ENCODE measurements at places on chromosomes 2 and 18. TPM values are rescaled to one million over a fixed set of nuclear protein-coding genes. Genes with fewer than 3 reads are reported as not detected.

DNA sequence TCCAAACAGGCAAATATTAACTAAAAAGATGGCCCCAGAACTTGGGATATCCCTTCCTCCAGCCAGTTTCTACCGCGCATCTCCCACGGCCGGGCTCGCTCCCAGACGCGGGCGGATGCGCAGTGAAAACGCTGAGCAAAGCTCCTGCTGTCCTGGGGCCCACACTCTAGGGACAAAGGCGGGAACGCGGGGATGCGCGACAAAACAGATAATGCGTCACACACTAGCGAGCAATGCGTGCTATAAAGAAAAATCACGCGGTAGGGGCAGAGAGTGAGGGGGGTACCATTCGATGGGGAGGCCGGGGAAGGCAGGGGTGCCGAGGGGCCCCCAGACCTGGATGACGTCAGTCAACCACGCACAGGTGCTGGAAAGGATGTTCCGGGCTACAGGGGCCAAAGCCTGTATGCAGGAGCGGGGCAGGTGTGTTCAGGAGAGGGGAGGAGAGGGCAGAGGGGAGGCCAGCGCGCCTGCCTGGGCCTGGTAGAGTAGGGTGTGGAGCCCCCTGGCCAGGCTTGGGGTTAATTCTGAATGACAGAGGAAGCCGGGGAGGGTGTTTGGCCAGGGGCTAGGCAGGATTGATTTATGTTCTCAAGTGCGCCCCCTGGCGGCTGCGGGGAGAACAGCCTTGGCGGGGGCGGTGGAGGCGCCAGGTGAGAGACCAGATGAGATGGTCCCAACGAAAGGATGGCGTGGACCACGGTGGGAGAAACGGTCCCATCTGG is 14.9 kb upstream of the ITM2C start:
- H3K36me3 ChIP-seq = no peaks in the 10 kb centered on the region
- H3K4me3 ChIP-seq = no peak overlapping the region
- no peak overlapping the region for H3K27ac ChIP-seq

ITGAV gene
- total RNA-seq = 204 TPM

- H3K4me1 ChIP-seq = no peaks in the 10 kb centered on the region
- no peak overlapping the region for H3K4me3 ChIP-seq
- no peaks in the 10 kb centered on the region for H3K36me3 ChIP-seq
- H3K27ac ChIP-seq = no peak overlapping the region
Observed at GRCh38 chr2:125581557-125581956, 1074.4 kb upstream of the GYPC start.

GRCh38 chr2:216710551-216711301 is 15.4 kb upstream of the IGFBP5 start:
- DNase-seq = peak; percentile 69
- H3K27ac ChIP-seq = peak overlapping the region; percentile 67
- no peak overlapping the region for H3K4me3 ChIP-seq
- no peaks in the 10 kb centered on the region for H3K27me3 ChIP-seq
- peaks cover 19% of the 10 kb centered on the region for H3K4me1 ChIP-seq

- DNase-seq = no peak
- H3K27me3 ChIP-seq = no peaks in the 10 kb centered on the region
- no peak overlapping the region for H3K27ac ChIP-seq
- peaks cover 15% of the 10 kb centered on the region for H3K36me3 ChIP-seq
Observed at GRCh38 chr2:239389414-239390329, 11.1 kb downstream of the HDAC4 start.

- no peak overlapping the region for H3K4me3 ChIP-seq
- H3K27me3 ChIP-seq = peaks cover 11% of the 10 kb centered on the region
- no peaks in the 10 kb centered on the region for H3K36me3 ChIP-seq
- no peaks in the 10 kb centered on the region for H3K4me1 ChIP-seq
Observed at GRCh38 chr2:70448041-70448440, 105.6 kb downstream of the TGFA start.

GRCh38 chr18:55318951-55319441 is 269.0 kb downstream of the TCF4 start:
- H3K27me3 ChIP-seq = no peaks in the 10 kb centered on the region
- peak; percentile 82 for DNase-seq
- H3K4me3 ChIP-seq = no peak overlapping the region
- no peaks in the 10 kb centered on the region for H3K36me3 ChIP-seq

GRCh38 chr18:23137788-23138216 is 2.5 kb downstream of the CABLES1 start:
- H3K4me3 ChIP-seq = peak overlapping the region; percentile 79
- peaks cover 29% of the 10 kb centered on the region for H3K4me1 ChIP-seq
- H3K27ac ChIP-seq = no peak overlapping the region
- peaks cover 5% of the 10 kb centered on the region for H3K36me3 ChIP-seq
- no peaks in the 10 kb centered on the region for H3K27me3 ChIP-seq
- DNase-seq = no peak

EML4 gene
- total RNA-seq = 85.8 TPM

GRCh38 chr2:222561817-222562645 is 93.9 kb downstream of the FARSB start:
- no peaks in the 10 kb centered on the region for H3K4me1 ChIP-seq
- H3K27me3 ChIP-seq = no peaks in the 10 kb centered on the region
- H3K36me3 ChIP-seq = peaks cover 2% of the 10 kb centered on the region
- H3K27ac ChIP-seq = no peak overlapping the region

ANKMY1 gene
- total RNA-seq = 3.3 TPM

MEP1B gene
- total RNA-seq = not detected

GRCh38 chr2:154400563-154401290 is 297.8 kb upstream of the KCNJ3 start:
- H3K4me3 ChIP-seq = no peak overlapping the region
- DNase-seq = no peak
- no peaks in the 10 kb centered on the region for H3K27me3 ChIP-seq
- no peak overlapping the region for H3K27ac ChIP-seq
- H3K36me3 ChIP-seq = no peaks in the 10 kb centered on the region
- H3K4me1 ChIP-seq = no peaks in the 10 kb centered on the region

ADAM23 gene
- total RNA-seq = 3.9 TPM

- no peaks in the 10 kb centered on the region for H3K36me3 ChIP-seq
- peaks cover 18% of the 10 kb centered on the region for H3K27me3 ChIP-seq
- H3K4me3 ChIP-seq = no peak overlapping the region
- no peak overlapping the region for H3K27ac ChIP-seq
- peaks cover 2% of the 10 kb centered on the region for H3K4me1 ChIP-seq
- no peak for DNase-seq
Observed at GRCh38 chr2:219695145-219695709, 67.8 kb downstream of the SLC4A3 start.

DNA sequence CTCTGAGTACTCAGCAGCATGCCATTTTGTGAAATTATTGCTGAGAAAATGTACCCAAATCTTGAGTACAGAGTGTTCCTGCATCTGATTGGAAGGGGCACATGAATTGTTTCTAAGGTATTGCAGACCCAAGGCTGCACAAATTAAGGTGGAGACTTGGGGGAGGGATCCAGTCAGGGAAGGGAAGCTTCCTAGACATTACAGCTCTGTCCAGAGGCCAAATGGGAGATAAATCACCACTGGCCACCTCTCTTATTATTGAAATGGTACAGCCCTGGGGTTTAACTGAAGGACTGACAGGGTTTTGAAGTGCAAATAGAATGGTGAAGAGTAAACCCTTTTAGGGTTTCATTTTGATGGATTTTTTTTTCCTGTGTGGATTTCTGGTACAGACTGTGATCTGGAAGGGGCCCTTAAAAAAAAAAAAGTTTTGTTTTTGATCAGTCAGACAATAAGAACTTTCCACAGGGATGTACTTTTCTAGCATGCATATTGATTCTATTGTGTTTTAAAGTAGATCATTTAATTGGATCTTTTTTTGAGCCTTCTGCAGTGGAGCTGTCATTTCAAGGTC is 119.4 kb downstream of the GREB1L start:
- H3K4me3 ChIP-seq = no peak overlapping the region
- H3K36me3 ChIP-seq = no peaks in the 10 kb centered on the region
- DNase-seq = no peak
- peaks cover 4% of the 10 kb centered on the region for H3K27me3 ChIP-seq
- no peaks in the 10 kb centered on the region for H3K4me1 ChIP-seq

IHH gene
- total RNA-seq = not detected

DNA sequence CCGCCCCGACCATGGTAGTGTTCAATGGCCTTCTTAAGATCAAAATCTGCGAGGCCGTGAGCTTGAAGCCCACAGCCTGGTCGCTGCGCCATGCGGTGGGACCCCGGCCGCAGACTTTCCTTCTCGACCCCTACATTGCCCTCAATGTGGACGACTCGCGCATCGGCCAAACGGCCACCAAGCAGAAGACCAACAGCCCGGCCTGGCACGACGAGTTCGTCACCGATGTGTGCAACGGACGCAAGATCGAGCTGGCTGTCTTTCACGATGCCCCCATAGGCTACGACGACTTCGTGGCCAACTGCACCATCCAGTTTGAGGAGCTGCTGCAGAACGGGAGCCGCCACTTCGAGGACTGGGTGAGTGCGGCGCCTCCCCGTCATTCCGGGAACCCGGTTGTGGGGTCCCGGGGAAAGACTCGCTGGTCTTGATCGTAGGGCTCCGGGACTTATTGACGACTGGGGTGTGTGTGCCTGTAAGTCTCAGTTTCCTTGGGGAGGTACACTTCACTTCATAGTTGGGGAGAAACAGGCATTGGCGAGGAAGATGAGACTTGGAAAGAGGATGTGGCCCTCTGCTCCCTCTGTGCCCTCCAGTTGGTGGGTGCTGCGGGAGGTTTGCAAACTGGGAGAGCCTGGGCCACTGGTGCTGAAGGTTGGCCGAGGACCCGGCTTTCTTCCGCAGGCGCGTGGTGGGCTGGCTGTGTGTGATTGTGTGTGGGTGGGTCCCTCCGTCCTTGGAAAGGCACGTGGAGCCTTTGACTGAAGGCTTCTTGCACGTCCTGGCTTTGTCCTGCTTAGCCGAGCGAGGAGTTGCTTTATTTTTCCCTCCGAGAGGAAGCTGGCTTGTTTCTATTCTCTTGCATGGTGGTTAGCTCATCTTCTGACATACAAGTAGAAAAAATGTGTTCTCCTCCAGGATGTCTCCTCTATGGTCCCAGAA is 886 bp downstream of the PRKCE start:
- peak; percentile 57 for DNase-seq
- H3K4me3 ChIP-seq = peak overlapping the region; percentile 49
- no peaks in the 10 kb centered on the region for H3K27me3 ChIP-seq
- peak overlapping the region; percentile 77 for H3K27ac ChIP-seq
- no peaks in the 10 kb centered on the region for H3K36me3 ChIP-seq

DNA sequence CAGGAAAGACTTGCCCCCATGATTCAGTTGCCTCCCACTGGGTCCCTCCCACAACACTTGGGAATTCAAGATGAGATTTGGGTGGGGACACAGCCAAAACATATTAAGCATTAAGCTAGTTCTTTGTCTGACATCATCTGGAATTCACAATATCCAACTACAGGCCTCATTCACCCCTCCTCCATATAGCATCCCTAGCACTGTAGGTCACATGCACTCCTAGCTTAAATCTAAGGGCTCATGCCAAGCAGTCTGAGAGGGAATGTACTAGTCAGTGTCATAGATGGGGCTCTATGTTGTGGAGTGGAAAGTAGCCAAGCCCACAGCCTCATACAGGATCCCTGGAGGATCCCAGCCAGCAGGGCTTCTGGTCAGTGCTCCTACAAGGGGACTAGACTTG is 92.1 kb downstream of the IRS1 start:
- H3K27ac ChIP-seq = no peak overlapping the region
- DNase-seq = peak; percentile 29
- H3K27me3 ChIP-seq = no peaks in the 10 kb centered on the region
- H3K36me3 ChIP-seq = no peaks in the 10 kb centered on the region
- no peak overlapping the region for H3K4me3 ChIP-seq

CHRND gene
- total RNA-seq = not detected

- H3K4me3 ChIP-seq = no peak within 1 kb of the TSS
- no peak within 1 kb of the TSS for H3K27ac ChIP-seq
- peaks cover 81% of the 10 kb centered on the region for H3K27me3 ChIP-seq
- DNase-seq = no peak
- no peaks in the 10 kb centered on the region for H3K36me3 ChIP-seq
Observed at GRCh38 chr2:26847655-26848335, at the start of gene DPYSL5. TSS of gene DPYSL5 (plus strand) at chr2:26848132. CDS start at chr2:26898500, 50,368 bp downstream.

ELOA2 gene
- not detected for total RNA-seq

DNA sequence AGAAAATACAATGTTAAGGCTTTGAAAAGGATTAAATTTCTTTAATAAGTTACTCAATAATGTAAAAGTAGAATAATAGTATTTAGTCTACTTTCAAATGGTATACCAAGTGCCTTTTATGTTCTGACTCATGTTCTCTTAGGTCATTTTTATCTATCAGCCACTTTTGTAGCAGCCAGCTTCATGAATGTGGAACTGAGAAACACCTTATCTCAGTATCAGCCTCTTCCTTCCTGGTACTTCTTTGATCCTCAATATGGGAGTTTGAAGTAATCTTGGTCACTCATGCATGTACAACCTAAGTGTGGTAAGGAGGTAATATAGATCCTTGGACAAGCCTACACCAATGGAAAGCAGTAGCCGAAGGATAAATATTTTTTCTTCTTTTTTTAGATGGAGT is 180.4 kb upstream of the NRXN1 start:
- H3K27me3 ChIP-seq = no peaks in the 10 kb centered on the region
- no peaks in the 10 kb centered on the region for H3K4me1 ChIP-seq
- H3K27ac ChIP-seq = no peak overlapping the region
- no peak for DNase-seq
- H3K36me3 ChIP-seq = no peaks in the 10 kb centered on the region
- H3K4me3 ChIP-seq = no peak overlapping the region

ILKAP gene
- total RNA-seq = 15.3 TPM

Measured in IMR-90 (cell line).